ENCODE measurements at places on chromosomes 6 and 20. TPM values are rescaled to one million over a fixed set of nuclear protein-coding genes. Genes with fewer than 3 reads are reported as not detected.

Gene HIVEP2
- total RNA-seq = 23.9 TPM

Gene CMTR1
- 34.0 TPM for total RNA-seq

Gene RAMACL
- total RNA-seq = 2.1 TPM

Gene ATP9A
- total RNA-seq = 49.0 TPM

Gene NMBR
- 0.12 TPM for total RNA-seq

Gene BPIFB1
- total RNA-seq = not detected

Data from aortic smooth muscle cell (primary cell).